Neural crest cell (in vitro differentiated cells): ENCODE measurements at places on chromosomes 3 and 15. TPM values are rescaled to one million over a fixed set of nuclear protein-coding genes. Genes with fewer than 3 reads are reported as not detected.

GRCh38 chr3:107024551-107025026 lies 352.6 kb upstream of the CCDC54 start:
- no peak for DNase-seq

- DNase-seq: no peak
Measured at GRCh38 chr3:171775943-171776342, 34.3 kb downstream of the PLD1 start.

DNA sequence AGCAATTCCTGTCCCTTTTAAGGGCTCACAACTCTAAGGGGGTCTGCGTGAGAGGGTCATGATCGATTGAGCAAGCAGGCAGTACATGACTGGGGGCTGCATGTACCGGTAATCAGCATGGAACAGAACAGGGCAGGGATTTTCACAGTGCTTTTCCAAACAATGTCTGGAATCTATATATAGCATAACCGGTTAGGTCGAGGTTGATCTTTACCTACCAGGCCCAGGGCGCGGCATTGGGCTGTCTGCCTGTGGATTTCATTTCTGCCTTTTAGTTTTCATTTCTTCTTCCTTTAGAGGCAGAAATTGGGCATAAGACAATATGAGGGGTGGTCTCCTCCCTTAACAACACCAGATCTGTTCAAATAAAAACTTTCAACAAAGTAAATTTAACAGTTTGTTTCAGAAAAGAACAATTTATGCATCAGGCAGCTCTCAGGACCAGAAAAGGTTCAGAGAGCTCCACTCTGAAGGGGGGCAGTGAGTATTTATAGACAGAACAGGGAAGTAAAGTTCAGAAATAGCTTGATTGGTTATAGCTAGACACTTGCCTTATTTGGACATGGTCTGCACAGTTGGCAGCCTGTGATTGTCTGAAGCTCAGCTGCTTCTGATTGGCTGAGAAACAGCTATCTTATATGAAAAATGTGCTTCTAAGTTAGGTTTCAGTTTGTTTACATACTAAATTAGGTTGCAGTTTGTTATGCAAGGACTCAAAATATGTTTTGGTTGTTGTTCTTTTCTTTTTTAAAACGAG lies 17.2 kb upstream of the B4GALT4 start:
- DNase-seq: no peak

GRCh38 chr3:128207951-128208350 lies 54.7 kb downstream of the EEFSEC start:
- DNase-seq: no peak

GRCh38 chr3:161291191-161291901 lies 70.2 kb downstream of the NMD3 start:
- no peak for DNase-seq

TNFAIP8L3 gene
- 0.20 TPM in 1 of 2 replicates, not detected in the other for total RNA-seq

DNA sequence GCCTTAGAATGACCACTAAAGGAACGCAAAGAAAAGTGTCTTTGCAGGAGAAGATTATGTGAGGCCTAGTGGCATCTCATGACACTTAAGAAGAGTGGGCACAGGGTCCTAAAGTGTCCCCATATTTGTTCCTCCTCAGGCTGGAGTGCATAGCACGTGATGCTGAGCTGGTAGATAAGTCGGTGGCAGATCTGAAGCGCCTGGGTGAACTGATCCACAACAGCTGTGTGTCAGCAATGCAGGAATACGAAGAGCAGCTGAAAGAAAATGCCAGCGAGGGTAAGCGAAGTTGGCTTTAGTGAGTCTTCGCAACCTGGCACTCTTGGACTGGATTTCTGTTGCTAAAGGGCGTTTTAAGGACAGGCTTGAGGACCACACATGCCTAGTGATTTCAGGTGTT lies 92.6 kb downstream of the CHD2 start:
- DNase-seq: no peak

CCR9 gene
- total RNA-seq: not detected in 2 replicates

WDR48 gene
- total RNA-seq: 44.7 and 47.2 TPM in 2 replicates

- no peak for DNase-seq
Measured at GRCh38 chr3:9255976-9256375, 6.5 kb upstream of the SRGAP3 start.

DNA sequence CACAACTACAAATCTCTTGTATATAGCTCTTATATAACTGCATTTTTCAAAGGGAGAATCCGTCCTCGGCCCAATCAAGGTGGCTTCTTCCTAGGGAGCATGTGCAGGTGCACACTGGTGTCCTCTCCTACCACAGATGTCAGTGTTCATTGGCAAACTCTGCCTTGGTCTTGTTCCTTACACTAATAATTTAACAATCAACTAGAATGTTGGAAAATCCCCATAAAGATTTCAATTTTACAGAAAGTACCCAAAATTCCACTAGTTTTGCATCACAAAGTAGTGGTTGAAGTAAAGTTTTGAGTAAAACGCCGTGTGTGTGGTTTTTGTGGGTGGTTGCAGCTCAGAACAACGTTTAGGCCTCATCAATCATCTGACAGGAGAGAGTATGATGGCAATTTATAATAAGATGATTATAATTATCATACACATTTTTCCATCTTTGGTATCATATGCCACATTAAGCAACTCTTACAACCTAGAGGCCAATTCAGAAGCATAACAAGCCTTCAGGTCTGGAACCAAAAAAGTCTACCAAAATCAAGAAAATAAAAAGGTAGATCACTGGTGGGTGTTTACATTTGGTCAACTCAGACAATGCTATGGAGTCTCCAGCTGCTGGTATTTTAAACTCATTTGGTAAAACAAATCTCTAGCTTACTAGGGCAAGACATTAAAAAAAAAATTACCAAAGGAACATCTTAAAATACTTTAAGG lies 128.9 kb upstream of the BHLHE40 start:
- DNase-seq: no peak

GRCh38 chr3:24521420-24522145 lies 26.9 kb upstream of the THRB start:
- peak; percentile 30 for DNase-seq

CEP19 gene
- 5.8 and 6.3 TPM in 2 replicates for total RNA-seq

DNA sequence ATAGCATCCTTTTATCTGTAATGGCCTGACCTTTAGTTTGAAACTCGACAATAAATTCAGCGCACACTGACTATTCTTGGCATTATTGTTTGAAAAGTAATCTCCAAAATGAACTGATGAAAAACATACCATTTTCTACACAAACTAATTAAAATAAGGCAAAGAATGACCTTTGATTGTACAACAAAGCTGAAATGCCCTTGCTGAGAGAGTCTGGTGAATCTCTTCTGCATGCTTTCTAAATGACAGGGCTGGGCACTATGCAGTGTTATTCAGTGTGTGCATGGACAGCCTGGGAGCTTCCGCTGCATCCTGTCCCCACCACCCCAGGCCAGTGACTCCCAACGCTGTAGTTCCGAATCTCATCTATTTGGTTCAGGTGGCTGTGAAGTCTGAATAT lies 530.8 kb downstream of the FOXP1 start:
- DNase-seq: no peak

- DNase-seq: no peak
Measured at GRCh38 chr3:44529927-44530326, 25.1 kb upstream of the ZKSCAN7 start.

GRCh38 chr15:52080031-52080430 lies 32.5 kb downstream of the BCL2L10 start:
- no peak for DNase-seq

PRTG gene
- 322 and 334 TPM in 2 replicates for total RNA-seq

DNA sequence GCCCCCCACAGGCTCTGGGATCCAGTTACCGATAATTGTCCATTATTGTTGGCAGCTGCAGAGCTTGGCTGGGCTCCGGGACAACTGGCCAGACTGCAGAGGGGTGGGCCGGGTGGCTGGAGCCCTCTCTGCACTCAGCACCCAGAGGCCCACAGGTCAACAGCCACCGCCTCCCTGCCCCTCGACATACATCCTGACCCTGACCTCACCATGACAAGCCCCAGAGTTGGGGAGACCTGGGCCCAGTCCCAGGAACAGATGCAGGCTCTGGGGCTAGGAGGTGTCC lies 22.4 kb downstream of the PTH1R start:
- no peak for DNase-seq

DNA sequence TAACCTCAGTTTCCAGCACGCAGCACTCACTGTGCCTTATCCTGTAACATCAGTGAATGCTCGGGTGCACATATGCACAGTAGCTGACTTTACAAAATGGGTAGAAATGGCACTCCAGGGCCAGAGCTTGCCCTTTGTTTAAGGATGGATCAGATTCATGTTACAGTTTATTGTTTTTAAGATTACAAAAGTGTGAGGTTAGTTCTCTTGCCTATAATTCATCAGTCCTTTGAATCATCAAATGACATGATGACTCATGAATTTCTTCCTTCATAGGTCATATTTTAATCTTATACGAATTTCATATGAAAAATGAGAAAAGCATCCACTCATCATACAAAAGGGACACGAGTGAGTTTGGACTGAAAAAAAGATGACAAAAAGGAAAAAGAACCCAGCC lies 545.3 kb downstream of the GBE1 start:
- DNase-seq: no peak
